ENCODE measurements at places on chromosomes 2 and 18.

- DNase-seq: no peak
Measured at GRCh38 chr18:40686836-40687235, 1268.2 kb upstream of the PIK3C3 start.

- DNase-seq: no peak
Measured at GRCh38 chr2:131153529-131153928, 48.4 kb downstream of the PLEKHB2 start.

DNA sequence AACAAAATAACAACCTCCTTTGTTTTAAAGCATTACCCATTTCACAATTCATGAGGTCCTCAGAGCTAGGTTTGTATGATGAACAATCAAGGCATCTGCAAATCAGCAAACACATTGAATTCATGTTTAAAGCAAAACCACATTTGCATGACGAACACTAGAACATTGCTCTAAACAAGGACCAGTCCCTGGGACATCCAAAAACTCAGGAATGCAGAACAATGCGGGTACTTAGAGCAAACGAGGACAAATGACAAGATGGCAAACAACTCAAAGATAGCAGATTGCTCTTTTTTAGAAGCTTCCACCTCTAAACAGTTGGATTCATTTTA is 45.7 kb upstream of the RALBP1 start:
- DNase-seq: peak; percentile 92

DNA sequence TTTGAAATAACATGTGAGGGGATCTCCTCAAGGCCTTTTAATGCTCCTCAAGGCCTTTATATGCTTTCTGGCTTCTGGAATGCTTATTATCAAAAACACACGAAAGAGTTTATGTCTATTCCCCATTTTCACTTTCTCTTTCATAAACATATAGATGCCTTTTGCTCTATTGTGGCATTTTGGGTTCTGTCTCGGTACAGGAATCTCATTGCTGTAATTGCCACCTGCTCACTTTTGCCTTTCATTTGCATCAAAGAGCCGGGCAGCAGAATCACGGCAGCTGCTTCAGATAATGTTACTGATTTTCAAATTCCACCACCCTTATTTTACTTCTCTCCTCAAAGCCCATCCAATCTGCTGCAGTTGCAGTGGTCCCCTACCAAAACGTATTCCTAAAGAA is 54.8 kb upstream of the LPIN2 start:
- DNase-seq: no peak

- no peak for DNase-seq
Measured at GRCh38 chr2:192437653-192438052, 242.9 kb upstream of the TMEFF2 start.

DNA sequence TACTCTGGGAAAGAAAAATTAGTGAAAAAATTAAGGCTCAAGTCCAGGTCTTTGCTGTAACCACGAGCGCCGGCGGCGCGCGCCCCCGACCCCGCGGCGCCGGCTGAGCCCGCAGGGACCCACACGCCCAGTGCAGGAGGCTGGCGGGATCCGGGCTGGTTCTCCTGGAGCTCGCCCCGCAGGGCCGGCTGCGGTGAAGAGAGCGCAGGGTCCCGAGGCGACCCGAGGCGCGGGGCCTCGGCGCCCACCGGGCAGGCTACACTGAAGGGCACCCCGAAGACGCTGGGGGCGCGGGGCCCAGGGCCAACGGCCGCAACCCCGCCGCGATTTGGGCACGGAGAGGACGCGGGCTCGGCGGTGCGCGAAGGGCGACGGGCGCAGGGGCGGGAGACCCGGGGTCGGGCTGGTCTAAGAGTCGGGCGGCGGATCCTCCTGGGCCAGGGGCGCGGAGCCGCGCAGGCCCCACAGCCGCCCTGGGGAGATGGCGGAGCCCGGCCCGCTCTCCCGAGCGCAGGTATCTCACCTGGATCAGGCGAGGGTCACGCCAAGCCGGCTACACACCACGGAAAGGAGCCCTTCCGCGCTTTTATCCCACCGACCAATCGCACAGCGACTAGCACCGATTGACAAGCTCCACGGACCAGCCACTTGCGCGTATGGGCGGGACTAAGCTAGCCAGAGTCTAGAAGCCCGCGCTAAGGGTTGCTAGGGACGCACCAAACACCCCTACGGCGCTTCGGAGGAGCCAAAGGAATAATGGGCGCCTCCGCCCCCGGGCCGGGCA is at the start of gene PASK:
PASK (minus strand) TSS at position 582 of the 784 bp plus-strand sequence. CDS start 6,440 bp downstream, outside the sequence.
- peak; percentile 86 for DNase-seq

DNA sequence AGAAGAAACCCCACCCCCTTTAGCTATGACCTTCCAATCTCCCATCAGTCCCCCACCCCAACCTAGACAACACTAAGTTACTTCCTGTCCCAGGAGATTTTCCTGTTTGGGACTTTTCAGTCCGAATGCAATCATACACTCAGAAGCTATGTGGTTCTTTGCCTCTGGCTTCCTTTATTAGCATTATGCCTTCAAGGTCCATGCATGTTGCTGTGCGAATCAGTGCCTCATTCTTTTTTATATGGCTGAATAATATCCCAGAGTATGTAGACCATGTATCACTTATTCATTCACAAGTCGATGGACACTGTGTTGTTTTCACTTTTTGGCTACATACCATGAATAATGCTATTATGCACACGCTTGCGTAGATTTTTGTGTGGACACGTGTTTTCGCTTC is 292.1 kb upstream of the HDAC4 start:
- no peak for DNase-seq

- DNase-seq: no peak
Measured at GRCh38 chr18:42426496-42427015, 471.5 kb downstream of the PIK3C3 start.

DNA sequence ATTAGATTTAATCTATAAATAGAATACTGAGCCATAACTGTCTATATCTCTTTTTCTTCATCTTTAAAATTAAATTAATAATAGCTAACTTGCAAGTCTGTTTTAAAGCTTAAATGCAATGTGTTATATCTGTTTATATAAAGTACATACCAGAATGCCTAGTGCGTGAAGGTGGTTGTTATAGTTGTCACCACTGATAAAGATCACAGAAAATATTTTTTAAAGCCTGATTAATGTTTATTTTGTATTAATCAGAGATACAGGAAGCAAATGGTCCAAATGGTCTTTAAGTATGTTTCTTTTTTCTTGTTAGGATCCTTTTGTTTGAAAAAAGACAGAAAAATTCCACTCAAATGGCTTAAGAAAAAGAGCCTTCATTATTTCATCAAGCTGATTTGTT is 560.6 kb downstream of the CPS1 start:
- no peak for DNase-seq

DNA sequence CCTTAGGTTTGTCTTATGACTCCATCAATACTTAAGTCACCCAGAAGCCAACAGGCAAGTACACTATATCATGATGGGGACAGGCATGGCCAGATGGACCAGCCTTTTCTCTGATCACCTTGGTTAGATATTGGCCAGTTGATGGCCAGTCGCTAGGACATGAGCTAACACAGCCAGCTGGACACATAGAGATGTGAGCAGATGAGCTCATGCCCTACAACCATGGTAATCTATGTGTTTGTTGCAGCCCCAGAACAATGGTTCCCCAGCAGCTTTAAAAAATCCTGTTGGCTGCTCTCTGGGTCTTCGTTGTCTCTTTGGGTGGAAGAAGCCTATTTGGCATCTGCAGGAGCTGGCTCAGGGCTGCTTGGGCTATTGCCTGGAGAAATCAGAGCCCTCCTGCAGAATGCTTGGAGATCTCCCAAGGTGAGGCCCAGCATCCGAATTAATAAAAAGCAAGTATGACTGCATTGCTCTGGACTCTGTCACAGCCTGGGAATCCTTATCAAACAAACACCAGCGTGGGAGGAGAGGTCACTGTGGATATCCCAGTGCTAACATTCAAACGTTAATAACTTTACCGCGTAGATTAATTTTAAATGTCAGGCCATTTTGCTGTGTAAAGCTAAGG is 62.3 kb upstream of the KLHL29 start:
- DNase-seq: no peak

GRCh38 chr2:13968811-13969210 is 663.7 kb upstream of the LRATD1 start:
- no peak for DNase-seq

DNA sequence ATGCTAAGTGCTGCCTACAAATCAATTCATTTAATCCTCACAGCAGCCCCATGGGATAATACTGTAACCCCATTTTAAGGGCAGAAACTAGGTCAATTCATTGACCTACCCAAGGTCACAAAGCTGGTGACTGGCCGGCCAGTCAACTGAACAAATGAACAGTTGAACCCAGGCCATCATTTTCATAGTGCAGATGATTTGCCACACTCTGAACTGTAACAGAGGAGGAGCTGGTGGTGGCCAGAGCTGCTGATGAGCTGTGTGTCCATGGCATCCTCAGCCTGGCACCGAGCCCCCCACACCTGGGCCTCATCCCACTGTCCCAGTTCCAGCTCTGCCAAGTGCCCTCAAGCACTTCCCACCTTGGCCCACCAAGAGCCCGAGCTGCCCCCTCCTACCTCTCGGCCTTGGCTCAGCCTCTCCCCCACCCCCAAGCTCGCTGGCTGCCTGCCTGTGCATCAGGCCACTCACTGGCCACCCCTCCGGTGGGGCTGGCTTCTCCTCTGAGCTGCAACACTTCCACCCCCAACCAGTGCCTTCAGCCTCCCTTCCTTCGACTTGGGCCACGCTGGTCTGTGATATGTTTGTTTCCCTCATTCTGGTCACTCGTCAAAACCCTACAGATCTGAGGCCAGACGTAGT is 58.4 kb downstream of the ATOH8 start:
- DNase-seq: no peak

DNA sequence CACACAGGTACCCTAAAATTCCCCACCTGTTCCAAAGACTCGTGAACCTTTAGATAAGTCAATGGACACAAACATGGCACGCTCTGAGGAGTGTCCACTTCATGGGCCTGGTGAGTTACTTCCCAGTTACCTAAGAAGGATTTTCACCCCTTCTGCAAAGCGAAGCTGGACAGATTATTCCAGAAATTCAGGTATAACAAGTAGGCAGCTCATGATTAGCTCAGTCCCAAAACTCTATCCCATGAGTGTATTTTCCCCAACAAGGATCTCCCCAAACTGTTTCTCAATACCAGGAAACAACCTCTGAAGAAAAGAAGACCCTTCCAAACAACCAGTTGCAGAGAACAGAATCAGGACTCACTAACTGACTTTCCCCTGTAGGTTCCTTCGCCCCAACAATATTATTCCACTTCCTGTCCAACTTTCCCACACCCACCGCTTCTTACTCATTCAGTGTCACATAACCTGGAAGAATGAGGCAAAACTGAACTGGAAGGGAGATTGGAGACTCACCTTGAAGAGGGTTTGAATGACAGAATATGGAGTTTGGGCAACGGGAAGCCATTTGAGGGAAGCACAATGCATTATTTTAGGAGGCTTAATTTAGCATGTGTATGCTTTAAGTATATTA is 120.1 kb downstream of the ANTXR1 start:
- no peak for DNase-seq

GRCh38 chr2:162974771-162975170 is 136.2 kb upstream of the KCNH7 start:
- no peak for DNase-seq

GRCh38 chr2:130842770-130843169 is 6.1 kb downstream of the ARHGEF4 start:
- DNase-seq: no peak

- DNase-seq: no peak
Measured at GRCh38 chr2:240233885-240234502, 93.5 kb upstream of the OTOS start.

- DNase-seq: peak; percentile 57
Measured at GRCh38 chr2:64141674-64142405, 2.4 kb downstream of the PELI1 start.

DNA sequence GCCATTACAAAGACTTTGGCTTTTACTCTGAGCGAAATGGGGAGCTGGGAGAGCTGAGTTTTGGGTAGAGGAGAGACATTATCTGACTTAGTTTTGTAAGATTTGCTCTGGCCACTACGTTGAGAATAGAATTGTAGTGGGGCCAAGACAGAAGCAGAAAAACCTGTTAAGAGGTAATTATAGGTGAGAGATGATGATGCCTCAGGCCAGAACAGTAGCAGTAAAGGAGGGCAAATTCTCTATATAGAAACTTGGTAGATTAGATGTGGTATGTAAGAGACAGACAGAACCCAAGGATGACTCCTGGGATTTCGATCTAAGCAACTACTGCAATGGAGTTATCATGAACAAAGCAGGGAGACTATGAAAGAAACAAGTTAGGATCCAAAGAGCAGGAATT is 17.4 kb upstream of the CREB1 start:
- no peak for DNase-seq

DNA sequence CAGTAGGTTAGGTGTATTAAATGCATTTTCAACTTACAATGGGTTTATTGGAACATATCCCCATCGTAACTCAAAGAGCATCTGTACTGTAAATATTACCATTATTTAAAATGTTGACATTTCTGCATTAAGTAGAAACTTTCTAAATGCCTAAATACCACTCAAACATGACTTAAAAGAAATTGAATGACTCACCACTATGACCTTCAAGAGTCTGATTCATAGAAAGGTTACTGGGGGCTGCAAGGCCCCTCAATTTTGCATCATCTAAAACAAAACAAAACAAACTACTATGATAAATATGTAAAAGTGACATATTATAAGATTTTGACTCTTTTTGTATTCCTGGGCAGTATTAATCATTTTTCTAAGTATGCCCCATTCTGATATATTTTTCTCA is 7.6 kb downstream of the WDR35 start:
- no peak for DNase-seq

DNA sequence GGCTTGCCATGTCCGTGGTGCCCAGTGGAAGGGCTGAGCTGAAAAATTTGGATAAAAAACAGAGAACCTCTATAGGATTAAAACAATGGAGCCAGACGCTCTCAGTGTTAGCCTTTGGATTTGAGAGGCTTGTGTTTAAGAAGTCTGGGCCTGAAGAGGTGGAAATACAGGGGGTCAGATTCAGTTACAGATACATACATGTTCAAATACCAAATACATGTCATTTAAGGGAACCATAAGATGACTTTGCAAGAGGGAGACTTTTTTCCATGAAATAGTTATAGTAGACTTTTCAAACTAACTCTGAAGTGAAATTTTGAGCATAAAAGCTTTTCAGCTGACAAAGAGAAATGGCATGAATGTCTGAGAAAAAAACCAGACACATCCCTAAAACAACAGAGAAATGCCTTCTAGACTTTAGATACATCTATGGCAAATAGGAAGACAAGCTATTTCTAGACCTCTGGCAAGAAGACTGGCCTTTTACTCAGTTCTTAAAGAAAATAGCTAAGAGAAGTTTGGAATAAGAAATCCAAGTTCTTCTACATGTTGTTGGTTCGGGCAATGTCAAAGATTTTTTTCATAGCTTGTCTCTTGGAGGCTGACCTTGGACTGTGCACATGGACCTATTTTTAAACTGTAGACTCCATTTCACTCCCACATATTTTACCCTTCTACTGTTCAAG is 112.9 kb downstream of the LTBP1 start:
- peak; percentile 16 for DNase-seq

DNA sequence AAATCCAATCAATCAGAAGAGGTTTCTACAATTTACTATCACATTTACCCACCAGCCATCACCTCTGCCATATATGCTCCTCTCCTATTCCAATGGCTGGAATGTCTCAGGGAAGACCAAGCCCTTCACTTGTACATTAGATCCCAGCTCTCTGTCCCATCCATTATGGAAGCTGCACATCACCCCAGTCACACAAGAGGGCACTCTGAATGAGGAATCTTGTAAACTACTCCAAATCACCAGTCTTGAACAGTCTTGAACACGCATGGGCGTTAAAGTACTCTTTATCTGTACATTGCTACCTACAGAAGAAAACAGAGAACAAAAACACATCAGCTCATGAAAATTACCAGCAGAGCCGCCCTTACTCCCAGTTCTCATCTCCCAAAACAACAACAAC is 38.7 kb downstream of the ZC3H8 start:
- peak; percentile 3 for DNase-seq

GRCh38 chr2:10558281-10559030 is 110.3 kb upstream of the ODC1 start:
- DNase-seq: no peak

Measured in AG10803 (cell line).